ENCODE measurements at places on chromosomes 2 and 18.

DNA sequence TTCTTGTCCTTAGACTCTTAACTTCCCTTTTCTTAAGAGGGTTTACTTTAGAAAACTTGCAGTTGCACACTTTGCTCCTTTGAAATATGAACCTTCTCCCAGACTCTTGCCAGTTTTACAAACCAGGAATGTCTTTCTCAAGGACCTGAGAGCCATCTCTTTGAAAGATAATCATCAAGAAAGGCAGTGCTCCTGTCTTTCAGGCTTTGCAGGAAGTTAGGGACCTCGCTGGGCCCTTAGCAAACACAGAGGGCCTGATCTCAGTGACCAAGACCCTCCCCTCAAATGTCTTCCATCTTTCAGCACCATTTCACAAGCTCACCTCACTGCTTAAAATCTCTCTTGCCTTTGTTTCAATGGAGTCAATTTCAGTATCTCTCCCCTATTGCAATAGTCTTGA is 32.0 kb upstream of the NYAP2 start:
- DNase-seq: no peak

- DNase-seq: no peak
These were observed 91.5 kb downstream of the ACTR2 start for GRCh38 chr2:65319072-65319673.

DNA sequence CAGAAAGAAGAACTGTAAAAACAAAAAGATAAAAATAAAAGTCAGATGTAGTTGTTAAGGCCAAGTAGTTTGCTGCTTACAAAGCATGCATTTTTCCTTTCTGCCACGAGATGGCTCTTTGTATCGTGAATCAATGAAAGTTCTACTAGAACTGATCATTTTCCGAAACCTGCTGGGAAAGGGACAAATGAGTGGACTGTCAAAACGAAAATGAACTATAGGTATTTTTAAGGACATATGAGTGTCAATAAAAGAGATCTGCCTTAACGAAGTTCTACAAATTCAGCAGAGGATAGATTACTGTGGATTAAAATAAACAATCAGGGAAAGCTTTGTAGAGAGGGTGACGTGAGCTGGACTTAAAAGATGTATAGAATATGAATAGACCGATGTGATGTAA is 15.0 kb upstream of the ELOA2 start:
- no peak for DNase-seq

DNA sequence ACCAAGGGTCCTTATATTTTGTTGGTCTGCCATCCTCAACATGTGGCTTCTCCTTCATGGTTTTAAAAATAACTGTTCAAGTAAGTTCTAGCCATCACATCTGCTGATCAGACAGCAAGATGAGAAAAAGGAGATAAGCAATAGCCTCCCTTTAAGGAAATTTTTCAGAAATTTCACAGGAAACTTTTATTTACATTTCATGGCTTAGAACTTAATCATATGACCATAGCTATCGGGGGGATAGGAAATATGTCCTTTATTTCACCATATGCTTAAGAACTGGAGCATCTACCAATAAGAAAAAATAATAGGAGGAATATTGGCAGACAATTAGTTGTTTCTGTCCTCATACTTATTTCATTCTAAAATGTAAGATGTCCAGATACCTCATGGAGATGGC is 16.2 kb downstream of the ATF2 start:
- DNase-seq: no peak

GRCh38 chr2:66845307-66845706 is 410.4 kb downstream of the MEIS1 start:
- no peak for DNase-seq

DNA sequence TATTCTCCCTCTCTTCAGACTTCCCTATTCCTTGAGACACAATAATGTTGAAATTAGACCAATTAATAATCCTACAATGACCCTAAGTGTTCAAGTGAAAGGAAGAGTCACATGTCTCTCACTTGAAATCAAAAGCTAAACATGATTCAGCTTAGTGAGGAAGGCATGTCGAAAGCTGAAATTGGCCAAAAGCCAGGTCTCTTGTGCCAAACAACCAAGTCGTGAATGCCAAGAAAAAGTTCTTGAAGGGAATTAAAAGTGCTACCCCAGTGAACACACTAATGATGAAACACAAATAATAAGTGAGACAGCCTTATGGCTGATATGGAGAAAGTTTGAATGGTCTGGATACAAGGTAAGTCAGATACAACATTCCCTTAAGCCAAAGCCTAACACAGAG is 115.4 kb downstream of the PXDN start:
- DNase-seq: no peak

- no peak for DNase-seq
These were observed 19.4 kb downstream of the OTOF start for GRCh38 chr2:26458365-26459042.

DNA sequence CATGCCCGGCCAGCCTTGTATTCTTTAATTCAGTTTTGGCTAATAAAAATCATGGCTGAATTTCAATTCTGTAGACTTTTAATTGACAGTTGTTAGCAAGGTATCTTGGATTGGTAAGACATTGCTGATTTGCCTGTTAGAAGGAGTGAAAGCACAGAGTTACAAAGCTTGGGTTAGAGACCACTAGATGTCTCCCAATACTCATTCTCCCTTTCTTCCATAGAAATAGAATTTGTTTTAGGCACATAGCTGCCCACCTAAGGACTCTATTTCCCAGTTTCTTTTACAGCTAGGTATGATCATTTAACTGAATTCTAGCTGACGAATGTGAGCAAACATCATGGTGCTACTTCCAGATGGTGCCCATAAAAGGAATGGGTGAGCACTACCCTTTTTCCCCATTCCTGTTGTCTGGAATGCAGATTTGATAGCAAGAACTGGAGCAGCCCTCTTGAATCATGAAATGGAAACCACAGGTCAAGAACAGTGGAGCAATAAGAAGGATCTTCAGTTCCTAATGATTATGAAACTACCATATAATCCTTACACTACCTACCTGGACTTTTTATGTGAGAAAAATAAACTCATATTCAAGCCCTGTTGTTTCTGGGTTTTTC is 17.5 kb downstream of the PECR start:
- DNase-seq: no peak

Measured in progenitor cell of endocrine pancreas (in vitro differentiated cells).